ENCODE measurements at places on chromosomes 11 and 22. TPM values are rescaled to one million over a fixed set of nuclear protein-coding genes. Genes with fewer than 3 reads are reported as not detected.
A peak's percentile ranks its signal among the peaks of the same experiment; 100 is the strongest.

The YPEL1 gene
- total RNA-seq = 30.5 TPM

The CACNA1I gene
- total RNA-seq = 0.41 TPM

The ST14 gene
- 94.9 TPM for total RNA-seq

The CLDN5 gene
- not detected for total RNA-seq

The CATSPERZ gene
- not detected for total RNA-seq

The LDHAL6A gene
- total RNA-seq = not detected

The DESI1 gene
- 37.4 TPM for total RNA-seq

The NXPE2 gene
- not detected for total RNA-seq

The OR10D3 gene
- total RNA-seq = not detected

The KLHDC7B gene
- total RNA-seq = not detected

DNA sequence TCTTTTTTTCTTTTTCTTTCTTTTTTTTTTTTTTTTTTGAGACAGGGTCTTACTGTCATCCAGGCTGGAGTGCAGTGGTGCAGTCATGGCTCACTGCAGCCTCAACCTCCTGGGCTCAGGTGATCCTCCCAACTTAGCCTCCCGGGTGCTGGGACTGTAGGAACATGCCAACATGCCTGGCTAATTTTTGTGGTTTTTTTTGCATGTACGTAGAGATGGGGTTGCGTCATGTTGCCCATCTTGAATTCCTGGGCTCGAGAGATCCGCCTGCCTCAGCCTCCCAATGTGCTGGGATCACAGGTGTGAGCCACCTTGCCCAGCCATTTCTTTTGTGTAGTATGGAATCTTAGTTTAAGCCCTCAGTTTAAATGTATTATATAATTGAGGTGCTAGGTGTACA, 20.4 kb downstream of the MTMR3 start:
- no peak for DNase-seq

GRCh38 chr22:45441138-45441537, 27.6 kb downstream of the RIBC2 start:
- peak; percentile 26 for DNase-seq

GRCh38 chr11:106152013-106152412, 74.6 kb downstream of the AASDHPPT start:
- DNase-seq = no peak

- DNase-seq = no peak
These were observed 6.8 kb downstream of the GRAP2 start for GRCh38 chr22:39907605-39908097.

GRCh38 chr22:47174096-47174495, 411.6 kb downstream of the TBC1D22A start:
- DNase-seq = no peak

DNA sequence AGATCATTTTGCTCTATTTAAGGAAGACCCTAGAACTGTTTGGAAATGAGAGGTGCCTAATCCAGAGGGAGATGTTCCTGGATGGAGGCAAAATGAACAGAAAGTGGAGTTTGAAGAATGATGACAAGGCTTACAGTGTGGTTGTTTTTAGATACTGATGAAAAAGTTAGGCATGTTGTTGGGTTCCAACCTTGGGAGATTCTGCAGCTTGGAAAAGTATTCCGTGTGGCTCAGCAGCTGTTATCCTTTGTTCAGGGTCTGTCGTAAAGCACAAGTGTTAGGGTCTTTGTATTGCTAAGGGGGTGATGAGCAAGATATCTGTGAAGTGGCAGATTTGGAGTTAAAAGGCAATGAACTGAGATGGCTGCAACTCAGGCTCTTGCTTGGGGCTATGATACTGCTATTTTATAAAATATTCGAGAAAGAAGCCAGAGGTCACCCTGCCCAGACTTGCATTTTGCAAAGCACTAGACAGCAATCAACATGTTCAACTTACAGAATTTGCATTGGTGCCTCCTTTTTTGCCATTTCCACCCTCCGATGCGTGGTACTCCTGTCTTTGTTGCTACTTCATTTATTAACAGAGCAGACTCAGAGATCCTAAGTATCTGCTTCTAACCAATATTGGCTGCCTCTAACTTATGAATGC, 45.3 kb upstream of the POGLUT3 start:
- DNase-seq = no peak

DNA sequence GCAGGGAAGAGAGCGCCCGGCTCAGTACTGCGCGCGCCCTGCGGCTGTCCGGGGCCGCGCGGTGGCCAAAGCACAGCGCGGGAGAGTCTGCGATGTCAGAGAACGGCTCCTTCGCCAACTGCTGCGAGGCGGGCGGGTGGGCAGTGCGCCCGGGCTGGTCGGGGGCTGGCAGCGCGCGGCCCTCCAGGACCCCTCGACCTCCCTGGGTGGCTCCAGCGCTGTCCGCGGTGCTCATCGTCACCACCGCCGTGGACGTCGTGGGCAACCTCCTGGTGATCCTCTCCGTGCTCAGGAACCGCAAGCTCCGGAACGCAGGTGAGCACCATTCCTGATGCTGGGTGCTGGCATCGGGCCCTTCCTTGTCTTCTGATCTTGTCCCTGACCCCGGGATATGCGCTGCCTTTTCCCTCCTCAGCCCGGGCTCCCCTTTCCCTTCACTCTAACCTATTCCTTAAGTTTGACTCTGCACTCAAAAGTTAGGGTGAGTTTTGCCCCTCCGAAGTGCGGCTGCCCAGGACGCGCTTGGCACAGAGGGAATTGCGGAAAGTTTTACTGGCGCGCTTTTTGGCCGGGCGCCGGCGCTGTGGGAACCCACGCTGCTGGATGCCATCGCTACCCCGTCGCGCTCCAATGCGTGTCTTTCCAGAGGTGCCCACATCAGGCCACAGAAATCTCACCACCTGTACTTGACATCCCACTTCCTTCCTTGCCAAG, at the start of gene MTNR1B:
Gene MTNR1B (plus strand): TSS at position 18 of the 714 bp plus-strand sequence. CDS start 75 bp downstream, at position 93.
- no peak for DNase-seq

GRCh38 chr11:125935056-125935455, 10.8 kb upstream of the VSIG10L2 start:
- DNase-seq = no peak

- no peak for DNase-seq
These were observed 942 bp upstream of the RPS6KA4 start for GRCh38 chr11:64357904-64358535.

GRCh38 chr11:121650351-121651256, 197.8 kb upstream of the SORL1-AS1 start:
- DNase-seq = no peak

- DNase-seq = no peak
These were observed 23.6 kb downstream of the EIF4G2 start for GRCh38 chr11:10785146-10785474.

DNA sequence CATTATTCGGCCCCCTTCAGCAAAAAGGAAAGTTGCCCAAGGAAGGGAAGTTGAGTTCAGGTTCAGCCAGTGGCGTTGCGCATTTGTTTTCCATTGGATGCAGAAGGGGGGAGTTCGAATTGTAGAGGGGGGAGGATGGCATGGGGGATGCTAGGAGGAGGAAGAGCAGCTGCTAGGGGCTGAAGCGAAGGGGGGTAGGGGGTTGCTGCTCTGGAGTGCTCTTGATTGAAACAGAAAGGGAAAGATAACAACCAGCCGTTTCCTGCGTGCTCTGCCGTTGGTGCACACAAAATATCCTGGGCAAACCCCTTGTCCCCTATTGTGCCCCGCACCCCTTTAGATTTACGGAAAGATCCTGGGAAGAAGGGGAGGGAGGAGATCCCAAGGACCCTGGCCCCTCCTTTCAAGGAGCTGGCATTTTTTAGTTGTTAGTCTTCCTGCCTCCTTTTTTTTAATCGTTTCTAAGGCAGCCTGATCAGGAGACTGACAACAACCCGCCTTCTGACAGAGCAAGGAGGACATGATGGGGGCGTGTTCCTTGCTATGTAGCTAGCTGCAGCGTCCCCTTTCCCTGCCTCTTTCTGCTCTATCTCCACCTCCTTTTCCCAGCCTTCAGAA, 2.1 kb downstream of the KMT2A start:
- DNase-seq = no peak

GRCh38 chr22:22086501-22087158, 104.0 kb upstream of the TOP3B start:
- DNase-seq = no peak

- DNase-seq = no peak
These were observed 6.0 kb downstream of the SPTBN2 start for GRCh38 chr11:66722745-66723651.

DNA sequence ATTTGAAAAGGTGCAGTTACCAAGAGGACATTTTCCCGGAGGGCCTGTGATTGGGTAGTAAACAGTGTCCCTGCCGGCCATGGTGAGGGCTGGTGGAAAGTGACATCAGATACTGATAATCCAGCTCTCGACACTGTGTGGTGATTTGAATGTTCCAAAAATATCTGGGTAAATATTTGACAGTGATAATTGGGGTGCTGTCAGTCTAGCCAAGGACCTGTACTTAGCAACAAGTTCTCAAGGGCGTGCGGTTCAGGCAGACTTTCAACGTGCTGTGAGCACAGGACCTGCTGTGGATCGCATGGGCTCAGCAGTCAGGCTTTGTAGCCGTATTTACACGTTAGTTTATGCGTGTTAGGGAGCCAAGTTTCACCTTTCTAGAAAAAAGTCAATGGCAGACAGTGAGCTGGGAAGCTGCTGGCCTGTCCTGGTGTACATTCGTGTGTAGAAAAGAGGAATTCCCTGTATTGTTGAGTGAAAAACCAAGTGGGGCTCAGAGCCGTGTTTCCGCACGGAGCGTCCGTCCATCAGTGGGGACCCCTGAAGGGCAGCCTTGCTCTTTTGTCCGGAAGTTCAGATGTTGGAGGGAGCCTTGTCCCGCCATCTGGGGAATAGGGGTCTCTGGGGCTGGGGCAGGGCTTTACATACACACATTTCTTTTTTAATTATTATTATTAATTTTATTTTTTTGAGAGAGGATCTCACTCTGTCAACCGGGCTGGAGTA, 11.3 kb downstream of the TRMU start:
- no peak for DNase-seq

GRCh38 chr22:33572086-33572485, 348.2 kb downstream of the LARGE1 start:
- DNase-seq = no peak

GRCh38 chr11:86816251-86816726, 15.9 kb downstream of the PRSS23 start:
- no peak for DNase-seq

DNA sequence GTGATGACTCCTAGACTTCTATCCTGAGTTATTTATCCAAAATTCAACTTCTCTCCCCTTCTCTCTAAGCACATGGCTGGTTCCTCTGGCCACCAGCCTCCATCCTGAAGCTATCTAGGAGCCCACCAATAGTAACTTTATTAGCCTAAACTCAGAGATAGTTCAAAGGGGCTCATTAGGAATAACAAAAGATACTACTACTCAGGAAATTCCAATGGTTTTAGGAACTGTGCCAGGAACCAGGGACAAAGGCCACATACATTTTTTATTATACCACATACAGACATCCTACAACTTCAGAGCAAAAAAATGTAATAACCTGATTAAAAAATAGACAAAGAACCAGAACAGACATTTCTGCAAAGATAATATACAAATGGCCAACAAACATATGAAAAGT, 27.9 kb downstream of the SLC25A17 start:
- no peak for DNase-seq

DNA sequence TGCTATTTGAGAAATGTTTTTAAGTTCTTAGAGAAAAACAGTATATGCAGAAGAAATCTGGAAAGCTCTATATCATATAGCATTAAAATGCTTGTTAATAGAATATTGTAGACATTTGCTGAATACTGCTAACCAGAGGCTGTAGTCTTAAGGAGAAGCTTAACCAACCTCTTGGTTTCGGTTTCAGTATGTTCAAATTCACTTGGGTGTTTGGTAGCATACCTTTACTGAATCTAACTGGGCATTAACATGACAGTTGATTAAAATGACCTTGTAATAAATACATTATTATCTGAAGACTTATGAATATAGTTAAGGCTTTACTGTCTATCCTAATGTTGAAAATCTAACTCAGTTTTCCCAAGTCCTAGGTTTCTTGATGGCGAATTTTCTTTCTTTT, 5.4 kb downstream of the PCF11 start:
- no peak for DNase-seq

DNA sequence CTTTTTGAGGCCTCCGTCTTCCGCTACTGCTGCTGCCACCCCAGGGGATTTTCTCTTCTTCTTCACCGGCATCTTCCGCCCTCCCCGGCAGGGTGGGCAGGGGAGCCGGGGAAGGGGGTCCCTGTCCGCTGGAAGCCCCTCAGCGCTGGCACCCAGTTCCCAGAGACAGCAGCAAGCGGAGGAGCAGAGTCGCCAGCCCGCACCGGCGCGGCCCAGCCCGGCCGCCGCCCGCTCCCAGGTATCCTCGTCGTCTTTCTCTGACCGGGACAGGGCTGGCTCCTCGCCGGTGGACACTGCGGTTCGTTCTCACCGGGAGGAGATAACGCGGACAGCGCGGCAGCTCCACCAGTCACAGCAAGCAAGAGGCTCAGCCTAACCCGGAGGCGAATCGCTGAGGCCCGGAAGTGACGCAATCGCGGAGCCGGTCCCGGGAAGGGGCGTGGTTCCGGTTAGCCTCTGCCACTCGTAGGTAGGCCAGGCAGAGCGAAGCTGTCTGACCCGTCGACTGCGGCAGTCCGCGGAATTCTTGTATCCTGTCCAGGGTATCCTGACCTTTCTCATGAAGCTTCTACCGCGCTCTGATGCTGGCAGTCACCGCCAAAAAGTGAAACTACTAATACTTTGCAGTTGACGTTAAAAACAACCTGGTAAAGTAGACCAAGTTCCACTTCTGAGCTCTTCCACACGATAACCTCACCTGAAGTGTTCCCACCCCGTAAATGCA, at the start of gene DCUN1D5:
Gene DCUN1D5 (minus strand): TSS at position 360 of the 724 bp plus-strand sequence. CDS start 288 bp downstream, at position 72.
- DNase-seq = peak; percentile 91
